Endodermal cell (in vitro differentiated cells): ENCODE measurements at places on chromosomes 1 and 21.
A peak's percentile ranks its signal among the peaks of the same experiment; 100 is the strongest.

GRCh38 chr21:33080376-33080775 lies 10.4 kb downstream of the OLIG1 start:
- no peak for DNase-seq

GRCh38 chr1:118933051-118933781 lies 54.9 kb downstream of the TBX15 start:
- DNase-seq, result no peak

DNA sequence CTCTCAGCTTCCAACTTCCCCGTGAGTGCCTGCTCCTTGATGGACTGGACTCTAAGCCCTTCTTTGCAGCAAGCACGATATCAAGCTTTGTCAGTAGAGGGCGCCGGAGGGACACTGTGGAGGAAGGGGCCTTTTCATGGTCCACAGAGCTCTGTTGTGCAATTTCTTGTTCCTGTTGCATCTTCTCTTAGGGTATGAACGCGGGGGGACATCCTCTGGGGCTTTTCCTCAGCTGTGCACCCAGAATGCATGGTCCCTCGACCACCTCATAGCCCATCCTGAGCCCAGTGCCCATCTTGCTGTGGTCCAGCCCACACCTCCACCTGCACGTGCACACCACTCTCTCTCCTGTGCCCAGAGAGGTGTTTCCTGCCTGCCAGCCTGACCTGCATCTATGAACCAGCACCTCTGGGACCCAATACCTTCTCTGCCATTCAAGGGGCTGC lies 556.8 kb downstream of the PTPRU start:
- peak; percentile 97 for DNase-seq

GRCh38 chr1:113552244-113552643 lies 161.9 kb downstream of the MAGI3 start:
- DNase-seq, result no peak

DNA sequence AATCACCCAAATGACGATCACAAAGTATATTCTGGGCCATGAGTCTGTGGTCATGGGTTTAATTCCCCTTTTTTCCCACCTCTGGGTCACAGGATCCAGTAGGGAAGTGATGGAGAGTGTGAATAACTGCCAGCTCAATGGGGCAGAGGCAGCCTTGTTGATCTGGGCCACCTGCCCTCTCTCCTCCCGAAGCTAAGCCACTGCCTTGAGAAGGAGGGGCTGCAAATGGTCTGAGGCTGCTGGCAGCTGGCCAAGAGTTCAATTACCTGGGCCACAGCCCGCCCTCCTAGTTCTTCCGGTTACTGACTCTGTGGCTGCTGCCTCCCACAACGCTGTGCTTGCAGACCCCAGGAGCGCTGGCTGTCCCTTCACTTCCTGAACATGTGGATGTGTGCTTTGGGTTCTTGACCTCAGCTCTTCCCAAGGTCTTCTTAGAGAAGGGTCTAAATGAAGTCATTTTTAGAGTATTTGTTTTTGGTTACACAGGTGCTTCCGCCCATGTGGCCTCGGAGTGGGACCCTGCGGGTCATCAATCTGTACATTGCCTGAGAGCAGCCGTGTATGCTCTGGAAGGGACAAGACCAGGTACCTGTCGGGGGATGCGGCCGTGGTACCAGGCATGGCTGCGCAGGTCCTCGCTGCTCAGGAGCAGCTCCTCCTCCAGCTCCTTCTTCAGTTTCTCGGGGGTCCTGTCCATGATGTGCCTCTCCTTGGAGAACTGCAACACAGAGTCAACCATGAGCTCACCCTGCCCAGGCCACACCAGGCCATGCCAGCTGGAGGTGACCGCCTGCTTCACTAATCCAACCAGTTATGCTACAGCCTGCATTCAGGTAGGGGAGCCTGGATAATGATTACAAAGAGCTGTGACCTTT lies 89.7 kb downstream of the BCAR3 start:
- no peak for DNase-seq

- DNase-seq, result no peak
These were observed 10.3 kb downstream of the DNALI1 start for GRCh38 chr1:37567023-37567422.
